T-helper 2 cell (primary cell): ENCODE measurements at places on chromosomes 7 and 10.

GRCh38 chr10:129854796-129855705 is 109.0 kb downstream of the EBF3 start:
- no peak for DNase-seq

DNA sequence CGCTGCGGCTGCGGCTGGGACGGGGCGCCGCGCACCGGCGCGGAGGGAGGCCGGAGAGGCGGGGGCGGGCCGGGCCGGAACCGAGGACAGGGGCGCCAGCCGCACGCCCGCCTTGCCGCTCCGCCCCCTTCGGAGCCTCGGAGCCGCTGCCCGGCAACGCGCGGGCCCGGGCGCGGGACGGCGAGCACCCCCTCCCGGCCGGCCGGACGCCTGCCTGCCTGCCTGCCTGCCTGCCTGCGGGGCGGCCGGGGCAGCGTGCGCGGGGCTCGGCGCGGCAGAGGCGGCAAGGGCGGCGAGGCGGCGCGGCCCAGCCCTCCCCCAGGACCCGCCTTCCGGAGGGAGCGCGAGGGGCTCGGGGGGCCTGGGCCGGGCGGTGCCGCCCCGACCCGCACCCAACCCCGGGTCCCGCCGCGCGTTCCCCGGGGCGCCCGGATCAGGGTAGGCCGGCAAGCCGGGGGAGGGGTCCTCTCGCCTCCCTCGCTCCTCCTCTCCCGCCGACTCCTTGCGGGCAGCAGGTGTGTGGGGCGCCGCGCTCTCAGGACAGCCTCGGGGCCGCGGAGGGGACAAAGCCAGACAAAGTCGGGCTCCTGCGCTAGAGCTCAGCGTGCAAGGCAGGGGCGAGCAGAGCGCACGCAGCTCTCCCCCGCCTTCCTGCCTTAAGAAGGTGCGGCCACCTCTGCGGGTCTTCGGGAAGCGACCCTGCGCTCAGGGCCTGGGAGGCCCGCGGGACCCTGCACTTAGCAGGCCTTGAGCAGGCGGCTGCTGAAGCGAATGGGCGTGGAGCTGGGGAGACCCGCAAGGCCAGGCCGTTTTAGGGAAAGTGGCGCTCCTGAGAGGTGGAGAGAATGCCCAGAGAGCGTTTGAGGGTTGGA is at the start of gene KIAA1549:
Gene KIAA1549, minus strand, starts transcription at position 58 of the 872 bp plus-strand sequence. CDS start 120 bp downstream, outside the sequence.
- DNase-seq = no peak

DNA sequence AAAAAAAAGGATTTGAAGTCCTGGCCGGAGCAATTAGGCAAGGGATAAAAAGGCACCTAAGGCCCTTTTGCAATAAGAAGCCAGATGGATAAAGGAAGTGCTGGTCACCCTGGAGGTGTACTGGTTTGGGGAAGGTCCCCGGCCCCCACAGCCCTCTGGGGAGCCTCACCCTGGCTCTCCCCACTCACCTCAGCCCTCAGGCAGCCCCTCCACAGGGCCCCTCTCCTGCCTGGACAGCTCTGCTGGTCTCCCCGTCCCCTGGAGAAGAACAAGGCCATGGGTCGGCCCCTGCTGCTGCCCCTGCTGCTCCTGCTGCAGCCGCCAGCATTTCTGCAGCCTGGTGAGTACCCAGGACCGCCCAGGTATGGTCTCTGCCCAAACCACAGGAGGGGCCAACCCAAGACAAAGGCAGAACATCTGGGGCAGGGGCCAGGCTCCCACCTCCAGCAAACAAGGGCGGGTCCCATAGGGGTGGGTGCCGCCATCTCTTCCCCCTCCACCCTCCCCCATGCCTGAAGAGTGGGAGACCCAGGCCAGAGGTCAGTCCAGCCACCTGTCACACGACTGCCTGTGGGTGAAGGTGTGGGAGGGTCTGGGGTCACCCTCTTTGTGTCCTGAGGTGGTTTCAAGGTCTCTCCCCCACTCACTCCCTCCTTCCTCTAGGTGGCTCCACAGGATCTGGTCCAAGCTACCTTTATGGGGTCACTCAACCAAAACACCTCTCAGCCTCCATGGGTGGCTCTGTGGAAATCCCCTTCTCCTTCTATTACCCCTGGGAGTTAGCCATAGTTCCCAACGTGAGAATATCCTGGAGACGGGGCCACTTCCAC is at the start of gene PILRB:
Gene PILRB, plus strand, starts transcription at position 91 of the 830 bp plus-strand sequence. Its CDS starts 186 bp downstream, at position 277.
- no peak for DNase-seq

DNA sequence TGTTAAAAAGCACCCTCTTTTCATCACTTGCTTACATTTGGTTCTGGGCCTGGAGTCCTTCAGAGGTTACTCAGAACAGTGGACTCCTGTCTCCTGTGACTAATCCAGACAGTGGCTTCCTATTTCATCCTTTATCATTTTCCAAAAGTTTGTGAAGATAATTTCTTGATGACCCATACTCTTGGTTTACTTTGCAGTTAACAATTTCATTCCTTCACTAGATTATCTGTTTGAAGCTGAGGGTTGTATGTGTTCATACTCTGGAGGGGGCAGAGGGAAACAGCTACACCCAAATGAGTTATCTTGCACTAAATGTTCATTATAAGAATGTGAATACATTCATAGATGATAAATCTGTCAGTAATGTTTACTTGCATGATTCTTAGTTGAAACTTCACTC is 124.7 kb downstream of the ZNF248 start:
- DNase-seq = no peak

- DNase-seq = no peak
Measured at GRCh38 chr7:42753811-42754363, 158.0 kb downstream of the C7orf25 start.

GRCh38 chr10:27349987-27350386 is 109.4 kb upstream of the ACBD5 start:
- no peak for DNase-seq

DNA sequence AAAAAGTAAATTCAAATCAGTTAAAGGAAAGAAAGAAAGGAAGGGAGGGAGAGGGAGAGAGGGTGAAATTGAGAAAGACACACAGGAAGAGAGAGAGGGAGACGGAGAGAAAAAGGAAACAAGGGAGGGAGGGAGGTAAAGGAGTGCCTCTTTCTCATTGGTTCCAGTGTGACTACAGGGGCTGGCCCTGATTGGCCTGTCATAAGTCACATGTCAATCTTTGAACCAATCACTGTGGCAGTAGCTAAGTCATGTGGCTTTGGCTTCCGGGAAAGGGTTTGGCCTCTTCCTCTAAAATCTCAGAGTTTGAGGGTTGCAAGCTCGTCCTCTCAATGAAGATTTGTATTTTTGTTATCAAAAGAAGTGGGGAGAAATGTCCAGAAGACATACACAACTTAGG is 150.2 kb downstream of the RAB11FIP2 start:
- DNase-seq = no peak

GRCh38 chr10:70478191-70479164 is at the start of gene PALD1:
Gene PALD1 (plus strand): TSS chr10:70478767. CDS start chr10:70525952, 47,185 bp downstream.
- DNase-seq = no peak

DNA sequence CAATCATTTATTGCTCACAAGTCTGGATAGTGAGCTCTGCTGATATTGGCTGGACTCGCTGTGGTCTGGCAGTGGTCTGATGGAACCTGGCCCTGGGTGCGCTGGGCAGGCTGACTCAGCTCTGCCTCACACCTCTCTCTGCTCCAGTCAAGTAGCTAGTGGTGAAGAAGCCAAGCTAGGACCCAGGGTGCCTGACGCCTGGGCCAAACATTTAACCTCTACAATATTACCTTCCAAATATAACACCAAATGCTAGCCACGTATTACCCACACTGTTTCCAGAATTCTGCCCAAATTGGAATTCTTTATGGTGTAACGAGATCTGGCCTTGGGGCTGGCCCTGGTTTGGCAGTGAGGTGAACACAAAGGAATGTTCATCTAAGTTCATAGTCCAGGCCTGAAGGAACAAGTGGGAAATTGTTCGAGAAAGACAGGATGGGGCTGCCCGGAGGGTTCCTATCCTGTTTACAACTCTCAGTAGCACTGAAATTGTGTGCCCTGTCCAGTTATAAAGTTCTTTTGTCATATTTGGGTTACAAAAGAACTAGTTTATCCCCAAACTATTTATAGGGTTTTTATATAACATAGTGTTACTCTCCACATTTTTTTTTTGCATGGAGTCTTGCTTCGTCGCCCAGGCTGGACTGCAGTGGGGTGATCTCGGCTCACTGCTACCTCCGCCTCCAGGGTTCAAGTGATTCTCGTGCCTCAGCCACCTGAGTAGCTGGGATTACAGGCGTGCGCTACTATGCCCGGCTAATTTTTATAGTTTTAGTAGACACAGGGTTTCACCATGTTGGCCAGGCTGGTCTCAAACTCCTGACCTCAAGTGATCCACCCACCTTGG is 16.3 kb downstream of the OR2AE1 start:
- no peak for DNase-seq

DNA sequence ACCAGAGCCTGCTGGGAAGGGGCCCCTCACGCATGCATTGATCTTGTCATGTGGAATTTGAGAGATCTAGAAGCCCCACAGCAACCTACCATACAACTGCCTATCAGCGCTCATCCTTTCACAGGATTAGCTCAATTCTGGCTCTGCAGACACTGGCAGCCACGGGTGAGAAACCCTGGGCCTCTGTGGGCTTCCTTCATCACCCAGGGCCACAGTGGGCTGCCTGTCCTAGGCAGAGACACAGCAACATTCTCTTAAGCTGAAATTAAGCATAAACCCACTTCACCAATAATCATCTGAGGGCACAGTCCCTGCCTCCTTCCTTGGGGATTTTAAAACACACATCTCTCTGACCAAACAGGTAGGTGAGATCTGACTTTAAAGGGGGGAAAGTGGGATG is 3.3 kb upstream of the PRSS2 start:
- DNase-seq = no peak

DNA sequence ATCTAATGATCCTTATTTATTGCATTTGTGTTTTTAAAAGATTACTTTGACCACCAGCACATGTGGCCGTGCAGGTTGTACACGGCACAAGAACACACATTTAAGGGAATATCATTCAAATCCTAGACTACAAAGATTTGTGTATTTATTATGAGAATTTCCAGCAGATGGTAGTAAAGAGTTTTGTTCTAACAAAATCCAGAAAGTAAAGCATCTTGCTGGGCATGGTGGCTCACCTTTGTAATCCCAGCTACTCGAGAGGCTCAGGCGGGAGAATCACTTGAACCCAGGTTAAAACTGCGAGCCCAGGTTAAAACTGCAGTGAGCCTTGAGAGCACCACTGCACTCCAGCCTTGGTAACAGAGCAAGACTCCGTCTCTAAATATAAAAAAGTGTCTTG is 31.5 kb downstream of the MACROH2A2 start:
- DNase-seq = no peak

GRCh38 chr10:14200698-14201544 is 129.8 kb downstream of the FRMD4A start:
- no peak for DNase-seq

- DNase-seq = no peak
Measured at GRCh38 chr10:48577158-48577557, 27.7 kb downstream of the ARHGAP22 start.

GRCh38 chr10:63666836-63667383 is 145.7 kb downstream of the REEP3 start:
- DNase-seq = no peak

DNA sequence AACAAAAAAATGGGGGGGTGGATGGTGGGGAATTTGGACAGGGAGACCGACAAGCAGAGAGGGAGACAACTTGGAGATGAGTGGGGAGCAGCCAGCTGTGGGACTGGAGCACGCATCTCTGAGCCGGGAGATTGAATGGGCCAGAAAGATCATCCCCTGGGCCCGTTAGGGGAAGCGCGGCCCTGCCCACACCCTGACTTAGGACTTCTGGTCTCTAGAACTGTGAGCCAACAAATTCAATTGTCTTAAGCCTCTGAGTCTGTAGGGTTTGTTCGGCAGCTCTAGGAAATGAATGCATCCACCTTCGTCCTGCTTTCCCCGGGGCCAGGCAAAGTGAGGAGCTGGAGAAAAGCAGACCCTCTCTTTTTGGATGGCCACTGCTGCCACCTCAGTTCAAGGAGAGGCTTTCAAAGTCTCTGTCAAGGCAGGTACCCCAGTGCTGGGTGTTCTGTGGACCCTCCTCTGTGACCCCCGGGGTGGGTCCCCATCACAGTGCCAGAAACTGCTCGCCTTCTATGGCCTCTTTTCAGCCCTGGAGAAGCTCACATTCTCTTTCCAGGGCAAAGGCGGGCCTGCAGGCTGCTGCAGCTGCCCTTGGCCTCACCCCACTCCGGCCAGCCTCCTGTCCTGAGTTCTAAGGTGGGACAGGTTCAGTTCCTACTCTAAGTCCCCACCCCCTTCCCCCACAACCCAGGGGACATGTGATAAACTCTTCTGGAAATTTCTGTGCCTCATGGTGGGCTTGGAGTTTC is 423.2 kb downstream of the RPS24 start:
- no peak for DNase-seq

DNA sequence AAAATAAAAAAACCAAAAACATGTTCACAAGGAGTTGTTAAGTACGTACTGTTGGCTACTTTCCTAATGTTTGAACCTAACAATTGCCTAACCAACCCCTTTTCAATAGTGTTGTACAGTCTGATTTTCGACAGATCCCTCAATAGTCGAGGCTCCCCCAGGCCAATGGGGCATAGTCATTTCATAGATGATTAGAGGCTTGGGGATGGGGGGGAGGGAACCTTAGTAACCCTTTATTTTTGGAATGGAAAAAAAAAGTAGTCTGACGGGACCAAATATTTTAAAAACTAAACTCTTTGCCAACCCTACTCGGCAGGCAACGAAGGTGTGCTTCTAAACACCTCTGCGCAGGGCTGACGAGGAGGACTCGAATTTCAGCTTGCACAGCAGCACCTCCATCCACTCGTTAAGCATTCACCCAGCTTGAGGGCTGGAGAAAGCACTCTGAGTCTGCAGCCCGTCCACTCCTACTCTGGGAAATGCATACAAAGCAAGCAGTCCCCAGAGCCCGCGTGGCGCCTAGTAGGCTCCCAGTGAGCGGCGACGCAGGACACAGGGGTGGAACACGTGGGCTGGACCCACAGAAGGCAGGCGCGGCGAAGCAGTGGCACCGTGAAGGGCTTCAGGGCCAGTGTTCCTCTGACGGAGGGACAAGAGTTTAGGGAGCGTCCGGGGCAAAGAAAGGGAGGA is 899 bp downstream of the PUS7 start:
- DNase-seq = peak; percentile 28

DNA sequence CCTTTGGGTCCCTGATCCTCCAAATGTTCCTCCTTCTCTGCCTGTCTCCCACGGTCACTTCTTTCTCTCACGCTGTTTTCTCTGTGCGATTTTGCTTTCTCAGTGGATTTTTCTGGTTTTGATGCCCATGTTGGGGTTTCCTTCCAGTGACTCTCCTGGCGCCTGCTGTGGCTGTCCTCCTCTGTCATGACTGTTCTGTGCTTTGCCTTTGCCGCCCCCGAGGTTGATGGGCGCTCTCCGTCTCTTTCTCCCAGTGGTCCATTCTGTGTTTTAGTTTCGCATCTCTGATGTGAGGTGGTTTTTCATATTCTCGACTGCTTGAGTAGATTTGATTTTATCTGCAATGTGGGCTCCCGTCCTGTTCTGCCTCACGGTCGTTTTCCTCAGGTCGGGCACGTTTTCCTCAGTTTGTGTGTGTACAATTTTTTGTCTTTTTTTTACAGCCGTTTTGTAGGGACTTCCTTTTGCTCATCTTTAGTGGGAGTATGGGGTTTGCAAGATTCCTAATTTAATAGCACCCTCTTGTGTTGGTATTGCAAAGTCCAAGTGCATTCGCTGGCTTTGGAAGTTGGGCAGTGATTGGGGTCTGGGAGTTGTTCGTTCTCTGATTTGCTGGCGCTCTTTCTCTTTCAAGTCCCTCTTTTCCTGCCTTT is 100.0 kb downstream of the INPP5A start:
- DNase-seq = peak; percentile 22

GRCh38 chr7:66626331-66626934 is 2.2 kb upstream of the KCTD7 start:
- no peak for DNase-seq

- DNase-seq = no peak
Measured at GRCh38 chr7:39811161-39811614, 138.9 kb upstream of the CDK13 start.

- DNase-seq = peak; percentile 82
Measured at GRCh38 chr7:99325592-99326407, at the start of gene ARPC1A. Gene ARPC1A (plus strand): TSS chr7:99325898. CDS start chr7:99333354, 7,456 bp downstream.

GRCh38 chr7:53326634-53327033 is 291.2 kb downstream of the POM121L12 start:
- no peak for DNase-seq
